AG09309 (cell line): ENCODE measurements at places on chromosomes 12 and 14.
A peak's percentile ranks its signal among the peaks of the same experiment; 100 is the strongest.

GRCh38 chr12:48678551-48679185, 3.4 kb downstream of the KANSL2 start:
- no peak for DNase-seq

DNA sequence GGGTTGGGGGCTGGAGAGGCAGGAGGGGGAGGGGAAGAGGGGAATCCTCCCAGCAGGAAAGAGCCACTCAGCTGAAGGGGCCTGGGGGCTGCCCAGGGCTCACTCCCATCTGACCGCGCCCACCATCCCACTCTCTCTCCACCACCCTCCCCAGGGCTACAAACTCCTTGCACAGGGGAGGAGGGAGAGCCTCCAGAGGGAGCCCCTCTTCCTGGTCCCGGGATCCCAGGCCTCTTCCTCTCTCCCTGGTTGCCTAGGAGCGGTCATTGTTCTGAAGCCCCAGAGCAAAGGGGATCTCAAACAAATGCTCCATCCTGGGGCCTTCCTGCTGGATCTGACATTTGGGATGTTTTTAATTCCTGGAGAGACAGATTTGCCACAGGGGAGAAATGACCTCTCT, 39.8 kb upstream of the DLK1 start:
- DNase-seq = no peak

- no peak for DNase-seq
Observed at GRCh38 chr12:104638218-104638850, 181.6 kb downstream of the CHST11 start.

GRCh38 chr12:14952299-14952921, 9.0 kb downstream of the ARHGDIB start:
- peak; percentile 46 for DNase-seq

GRCh38 chr14:59398841-59399240, 66.3 kb downstream of the GPR135 start:
- DNase-seq = no peak

GRCh38 chr12:47636908-47637780, 68.7 kb downstream of the RPAP3 start:
- no peak for DNase-seq

DNA sequence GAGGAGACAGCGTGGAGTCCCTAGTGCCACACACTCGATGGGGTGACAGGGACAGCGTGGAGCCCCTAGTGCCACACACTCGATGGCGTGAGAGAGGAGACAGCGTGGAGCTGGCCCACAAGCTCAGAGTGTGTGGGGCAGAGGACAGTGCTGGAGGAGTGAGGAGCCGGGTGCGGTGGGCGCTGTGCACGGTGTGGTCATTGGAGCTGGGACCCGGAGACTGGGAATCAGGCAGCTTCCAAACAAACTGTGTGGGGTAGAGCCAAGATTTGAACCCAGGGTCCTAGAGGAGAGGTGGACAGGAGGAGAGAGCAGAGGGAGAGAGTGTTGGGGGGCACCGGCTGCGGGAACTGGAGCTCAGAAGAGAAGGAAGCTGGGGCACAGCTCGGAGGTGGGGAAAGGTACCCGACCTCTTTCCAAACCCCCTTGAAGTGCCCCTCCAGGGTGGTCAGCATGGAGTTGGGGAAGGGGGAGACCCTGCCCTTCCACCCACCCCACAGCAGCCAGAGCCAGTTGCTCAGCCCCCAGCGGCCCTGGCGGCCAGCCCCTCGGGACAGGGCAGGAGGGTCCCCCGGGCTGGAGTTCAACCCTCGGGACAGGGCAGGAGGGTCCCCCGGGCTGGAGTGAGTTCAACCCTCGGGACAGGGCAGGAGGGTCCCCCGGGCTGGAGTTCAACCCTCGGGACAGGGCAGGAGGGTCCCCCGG, 91.0 kb downstream of the NOC4L start:
- no peak for DNase-seq

GRCh38 chr12:27899151-27899661, 73.3 kb downstream of the PTHLH start:
- peak; percentile 98 for DNase-seq

DNA sequence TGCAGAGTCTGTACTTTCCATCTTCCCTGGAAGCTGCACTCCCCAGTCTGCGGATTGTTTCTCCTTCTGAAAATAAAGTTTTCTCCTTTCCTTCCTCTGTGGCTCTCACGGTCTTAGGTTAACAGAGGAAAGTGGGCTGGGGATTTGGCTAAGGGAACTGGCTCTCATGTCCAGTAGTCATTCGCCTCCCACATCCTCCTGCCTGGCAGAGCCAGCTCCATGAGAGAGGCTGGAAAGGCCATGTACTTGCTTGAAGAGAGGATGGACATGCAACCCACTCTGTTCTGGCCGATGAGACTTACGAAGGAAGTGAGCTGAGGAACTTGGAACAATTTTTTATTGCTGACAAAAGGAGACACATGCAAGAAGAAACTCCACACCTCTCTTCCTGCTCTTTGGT, 18.9 kb upstream of the RGS6 start:
- no peak for DNase-seq

DNA sequence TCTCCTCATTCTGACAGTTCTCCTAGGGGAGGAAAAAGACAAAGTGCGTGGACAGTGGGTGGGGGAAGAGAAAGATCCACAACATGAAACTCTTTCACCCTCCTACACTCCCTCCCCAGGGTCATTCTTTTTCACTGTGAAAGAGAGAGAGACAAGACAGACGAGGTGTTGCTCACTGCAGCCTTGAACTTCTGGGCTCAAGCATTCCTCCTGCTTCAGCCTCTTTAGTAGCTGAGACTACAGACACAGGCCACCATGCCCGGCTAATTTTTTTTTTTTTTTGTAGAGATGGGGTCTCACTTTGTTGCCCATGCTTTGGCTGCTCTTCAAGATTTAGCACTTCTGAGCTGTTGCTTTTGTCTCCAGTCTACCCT, 2.7 kb downstream of the GPX2 start:
- no peak for DNase-seq

DNA sequence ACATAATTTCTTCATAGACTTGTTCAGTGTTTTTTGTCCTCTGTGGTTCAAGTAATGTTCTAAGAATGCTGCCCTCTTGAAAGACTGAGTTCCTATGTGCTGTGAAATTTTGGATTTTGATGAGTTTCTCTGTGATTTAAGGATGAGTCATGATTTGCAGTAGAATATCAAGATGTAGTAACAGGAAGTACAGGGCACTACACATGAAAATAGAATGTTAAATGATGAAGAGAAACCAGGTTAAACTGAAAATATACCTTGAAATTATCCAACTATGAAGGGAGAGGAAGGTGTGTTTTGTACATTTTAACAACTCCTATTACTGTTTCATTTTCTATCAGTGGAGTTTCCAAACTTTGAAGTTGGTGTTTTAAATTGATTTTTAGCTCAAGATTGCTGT, 4.8 kb downstream of the ELK3 start:
- DNase-seq = peak; percentile 81

- DNase-seq = no peak
Observed at GRCh38 chr12:12734054-12734453, 16.9 kb downstream of the CDKN1B start.

GRCh38 chr14:88584451-88584850, 21.6 kb downstream of the ZC3H14 start:
- DNase-seq = no peak

DNA sequence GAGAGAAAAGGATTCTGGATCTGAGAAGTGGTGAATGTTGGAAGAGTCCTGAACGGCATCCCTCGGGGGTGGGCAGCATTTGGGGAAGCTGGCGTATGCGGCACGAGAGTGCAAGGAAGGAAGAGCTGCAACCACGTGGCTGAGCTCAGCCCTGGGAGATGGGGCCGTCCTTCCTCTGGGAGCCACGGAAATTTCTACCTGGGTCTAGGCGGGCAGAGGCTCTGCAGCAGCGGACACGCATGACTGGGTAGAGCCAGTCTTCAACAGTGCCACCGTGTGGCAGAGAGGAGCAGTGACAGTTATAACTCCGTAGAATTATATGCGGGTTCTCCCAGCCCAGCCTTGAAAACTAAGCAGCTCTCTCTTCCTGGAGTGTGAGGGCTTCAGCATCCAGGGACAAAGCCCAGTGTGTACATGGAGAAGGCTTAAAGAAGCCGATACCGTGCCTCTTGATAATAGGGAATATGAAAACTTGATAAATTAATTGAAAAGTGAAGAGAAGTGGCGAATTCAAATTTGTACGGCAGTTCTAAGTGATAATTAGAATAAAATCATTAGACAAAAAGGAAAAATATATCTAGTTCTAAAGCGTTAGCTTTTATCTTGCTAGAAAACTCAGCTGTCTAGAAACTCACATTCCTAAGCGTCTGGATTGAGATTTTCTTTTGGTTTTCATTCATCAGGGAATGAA, 82.9 kb upstream of the STXBP6 start:
- no peak for DNase-seq

DNA sequence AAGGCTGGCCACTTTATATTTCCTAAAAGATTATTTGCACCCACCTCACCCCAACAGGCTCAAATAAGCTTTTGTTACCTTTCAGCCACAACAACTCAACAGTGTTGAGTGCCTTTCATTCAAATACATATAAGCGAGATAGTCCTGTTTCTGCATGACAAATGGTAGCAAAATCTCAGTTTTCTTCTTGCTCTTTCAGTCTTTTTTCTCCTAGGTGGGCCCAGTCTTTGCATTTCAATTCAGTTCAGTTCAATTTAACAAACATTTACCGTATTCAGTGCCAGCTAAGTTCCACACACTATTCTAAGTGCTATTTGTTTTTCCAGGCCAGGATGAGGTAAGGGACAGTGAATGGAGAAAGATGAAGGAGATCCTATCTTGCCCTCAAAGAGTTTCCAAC, 25.9 kb upstream of the BMP4 start:
- DNase-seq = no peak

- no peak for DNase-seq
Observed at GRCh38 chr12:121166356-121166755, 33.7 kb downstream of the P2RX7 start.

DNA sequence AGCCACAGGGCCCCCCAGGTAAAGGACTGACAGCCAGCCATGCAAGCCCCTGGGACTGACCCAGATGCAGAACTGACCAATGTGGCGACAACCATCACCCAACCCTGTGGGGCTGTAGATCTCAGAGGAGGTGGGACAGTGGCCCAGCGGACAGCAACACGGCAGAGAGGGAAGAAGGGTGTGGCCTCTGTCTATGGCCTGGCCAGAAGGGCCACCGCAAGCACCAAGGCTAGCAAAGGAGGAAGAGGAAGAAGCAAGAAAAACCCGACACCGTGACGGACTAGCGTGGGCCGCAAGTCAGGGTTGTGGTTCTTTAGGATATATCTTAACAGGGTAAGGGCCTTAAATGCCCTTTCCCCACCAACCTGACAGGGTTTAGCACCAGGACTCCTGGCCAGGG, 71.2 kb downstream of the ITPK1 start:
- no peak for DNase-seq

- no peak for DNase-seq
Observed at GRCh38 chr12:92732216-92732615, 29.4 kb downstream of the PLEKHG7 start.

- no peak for DNase-seq
Observed at GRCh38 chr14:36522347-36522971, 2.4 kb upstream of the NKX2-1 start.

DNA sequence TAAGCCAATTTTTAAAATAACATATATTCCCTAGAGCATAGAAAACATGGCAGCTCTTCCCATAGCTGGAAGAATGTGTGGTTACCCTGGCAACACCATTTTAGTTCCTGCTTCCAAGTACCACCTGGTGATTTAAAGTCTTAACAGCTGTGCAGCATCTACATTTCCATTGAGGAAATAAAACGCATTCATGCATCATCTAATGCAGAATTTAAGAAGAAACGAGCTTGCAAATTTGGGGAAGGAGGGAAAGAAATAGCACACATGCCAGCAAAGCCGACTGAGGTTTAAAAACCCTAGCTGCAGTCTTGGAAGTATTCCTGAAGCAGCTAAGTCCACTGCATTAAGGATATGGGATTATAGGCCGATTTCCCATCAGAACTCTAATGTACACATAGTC, 22.8 kb upstream of the SLC38A2 start:
- DNase-seq = no peak

- no peak for DNase-seq
Observed at GRCh38 chr12:14366209-14367039, 942 bp downstream of the ATF7IP start.

- no peak for DNase-seq
Observed at GRCh38 chr14:81123811-81124210, 96.9 kb downstream of the GTF2A1 start.

DNA sequence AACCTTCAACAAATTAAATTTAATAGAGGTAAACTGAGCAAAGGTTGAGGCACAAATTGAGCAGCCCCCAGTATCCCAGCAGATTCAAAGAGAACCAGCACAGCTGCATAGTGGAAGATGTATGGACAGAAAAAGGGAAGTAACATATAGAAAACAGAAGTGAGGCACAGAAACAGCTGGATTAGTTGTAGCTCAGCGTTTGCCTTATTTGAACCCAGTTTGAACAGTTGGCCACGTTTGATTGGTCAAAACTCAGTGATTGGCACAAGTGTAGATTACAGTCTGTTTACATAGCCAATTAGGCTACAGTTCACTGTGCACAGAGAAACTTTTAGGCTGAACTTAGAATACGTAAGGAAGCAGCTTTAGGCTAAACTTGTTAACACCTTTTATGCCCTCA, 315.5 kb downstream of the RMST start:
- no peak for DNase-seq

DNA sequence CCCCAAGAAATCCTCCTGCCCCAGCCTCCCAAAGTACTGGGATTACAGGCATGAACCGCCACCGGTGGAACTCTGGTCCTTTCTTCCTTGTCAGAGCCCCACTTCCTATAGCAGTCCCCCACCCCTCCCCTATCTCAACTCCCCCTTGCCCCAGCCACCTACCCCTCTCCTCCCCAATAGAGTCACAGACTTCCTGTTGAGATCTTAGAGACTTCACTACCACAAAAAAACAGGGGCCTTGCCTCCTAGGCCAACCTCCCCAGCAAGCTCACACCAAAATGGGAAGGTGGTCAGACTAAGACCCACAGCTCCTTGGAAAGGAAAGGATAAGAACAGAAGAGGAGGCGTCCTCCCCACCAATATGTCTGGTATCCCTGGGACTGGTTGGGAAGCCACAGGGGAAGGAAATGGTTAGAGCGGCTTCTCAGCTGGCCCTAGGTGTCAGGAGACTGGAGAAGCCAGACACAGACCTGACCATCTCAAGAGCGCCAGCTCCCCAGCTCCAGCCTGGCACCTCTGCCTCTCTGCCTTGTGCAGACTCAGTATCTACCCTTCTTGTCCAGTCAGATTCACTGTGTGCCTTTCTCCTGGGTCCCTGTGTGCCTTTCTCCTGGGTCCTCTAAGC, 8.5 kb downstream of the ITGB7 start:
- DNase-seq = no peak

DNA sequence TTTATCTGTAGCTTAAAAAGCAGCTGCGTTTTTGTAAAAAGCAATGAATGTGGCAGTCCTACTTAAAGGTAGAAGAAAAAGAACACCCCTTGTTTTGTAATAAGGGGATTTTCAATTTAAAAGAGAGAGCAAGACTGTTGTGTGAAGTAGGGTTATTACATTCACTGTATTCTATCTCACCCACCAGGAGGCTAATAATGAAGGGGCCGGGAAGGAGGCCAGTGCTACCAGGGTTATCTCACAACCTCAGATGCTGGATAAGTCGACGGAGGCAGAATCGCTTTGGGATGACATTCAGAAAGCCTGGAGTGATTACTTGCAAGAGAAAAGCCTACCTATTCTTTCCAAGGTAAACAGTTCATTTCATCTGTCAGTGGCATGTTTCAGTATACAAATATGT, 97.7 kb downstream of the RMST start:
- no peak for DNase-seq

- no peak for DNase-seq
Observed at GRCh38 chr14:32571995-32572866, 243.1 kb downstream of the AKAP6 start.
